T-helper 2 cell (primary cell): ENCODE measurements at places on chromosomes 13 and 19.

GRCh38 chr13:24277761-24278160 lies 31.6 kb upstream of the C1QTNF9 start:
- no peak for DNase-seq

DNA sequence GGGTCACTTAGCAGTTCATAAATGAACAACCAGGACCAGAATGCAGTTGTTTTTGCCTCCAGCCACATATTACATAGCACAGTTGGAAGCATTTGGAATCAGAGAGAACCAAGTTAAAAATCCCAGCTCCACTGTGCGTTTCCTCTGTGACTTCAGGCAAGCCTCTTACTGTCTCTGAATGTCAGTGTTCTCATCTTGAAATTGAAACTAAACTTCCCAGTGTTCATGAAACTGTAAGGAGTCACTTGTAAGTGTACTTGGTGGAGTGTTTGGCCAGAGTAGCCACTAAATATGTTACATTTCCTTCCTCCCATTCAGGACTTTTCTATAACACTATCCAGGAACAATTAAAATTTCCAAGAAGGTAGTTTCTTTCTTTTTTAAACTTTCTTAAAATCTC lies 276.8 kb downstream of the KCNRG start:
- DNase-seq: no peak

DNA sequence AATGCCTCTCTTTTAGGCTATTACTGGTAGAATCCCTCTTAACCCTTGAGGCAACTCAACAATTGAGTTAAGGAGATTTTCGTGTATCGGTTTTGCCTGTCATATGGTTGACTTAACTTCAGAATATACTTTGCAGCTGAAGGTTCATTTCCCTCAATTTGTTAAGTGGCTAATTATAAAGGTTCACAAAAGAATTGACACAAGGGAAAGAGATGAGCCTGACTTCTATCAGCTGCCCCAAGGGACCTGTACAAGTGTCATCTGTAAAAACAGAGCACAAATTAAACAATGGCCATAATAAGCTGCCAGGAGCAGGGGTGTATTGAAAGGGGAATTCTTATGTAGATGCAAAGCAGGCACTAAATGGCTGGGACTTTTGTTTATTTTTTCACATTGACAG lies 334.8 kb upstream of the OBI1 start:
- no peak for DNase-seq

DNA sequence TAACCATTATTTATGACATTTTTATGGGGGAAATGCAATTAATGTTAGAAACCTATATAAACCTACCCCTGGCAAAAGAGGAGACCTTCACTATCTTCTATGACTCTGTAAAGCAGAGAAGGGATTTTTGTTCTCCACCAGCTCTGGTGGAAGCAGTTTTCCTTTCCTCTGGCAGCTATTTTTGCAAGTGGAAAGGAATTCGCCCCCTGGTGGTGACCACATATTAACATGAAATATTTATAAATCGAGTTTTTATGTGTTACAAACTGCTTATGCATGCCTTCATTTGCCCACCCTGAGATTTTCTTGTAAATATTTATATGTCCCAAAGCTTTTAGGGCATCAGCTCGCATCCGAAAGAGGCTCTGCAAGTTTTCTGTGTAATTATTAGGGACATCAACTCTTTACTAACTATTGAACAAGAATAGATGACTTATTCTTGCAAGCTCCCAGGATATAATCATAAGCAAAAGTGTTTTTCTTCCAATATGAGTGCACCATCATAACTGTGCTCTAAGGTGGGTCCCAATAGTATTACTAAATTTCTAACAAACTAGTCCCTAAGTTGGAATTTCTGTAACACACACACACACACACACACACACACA lies 62.4 kb downstream of the SERTM1 start:
- no peak for DNase-seq

- DNase-seq: no peak
These were observed 216.1 kb downstream of the SLITRK1 start for GRCh38 chr13:83666141-83666540.

GRCh38 chr13:98853771-98854221 lies 101.3 kb upstream of the SLC15A1 start:
- DNase-seq: peak; percentile 34

- no peak for DNase-seq
These were observed 7.7 kb downstream of the KDM4B start for GRCh38 chr19:4976401-4977298.

DNA sequence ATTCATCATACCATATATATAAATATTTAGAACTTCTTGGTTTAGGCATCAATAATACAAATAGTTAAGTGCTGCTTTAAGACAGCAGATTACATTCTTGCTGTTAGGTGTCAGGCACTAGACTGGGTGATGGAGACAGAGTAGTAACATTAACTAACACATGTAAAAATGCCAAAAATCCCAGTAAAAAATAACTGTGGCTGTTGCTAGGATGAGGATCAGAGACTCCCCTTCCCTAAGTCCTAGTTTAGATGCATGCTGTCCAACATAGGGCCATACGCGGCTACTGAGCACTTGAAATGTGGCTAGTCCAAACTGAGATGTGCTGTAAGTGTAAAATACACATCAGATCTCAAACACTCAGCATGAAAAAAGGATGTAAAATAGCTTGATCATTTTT lies 94.7 kb downstream of the CDADC1 start:
- no peak for DNase-seq
